ENCODE measurements at places on chromosomes 6 and 20.

- no peak for DNase-seq
Measured at GRCh38 chr6:156413154-156413553, 364.0 kb upstream of the ARID1B start.

- DNase-seq, result no peak
Measured at GRCh38 chr20:57272883-57273535, 6.6 kb upstream of the BMP7 start.

- no peak for DNase-seq
Measured at GRCh38 chr6:35243386-35243958, 16.1 kb upstream of the ZNF76 start.

DNA sequence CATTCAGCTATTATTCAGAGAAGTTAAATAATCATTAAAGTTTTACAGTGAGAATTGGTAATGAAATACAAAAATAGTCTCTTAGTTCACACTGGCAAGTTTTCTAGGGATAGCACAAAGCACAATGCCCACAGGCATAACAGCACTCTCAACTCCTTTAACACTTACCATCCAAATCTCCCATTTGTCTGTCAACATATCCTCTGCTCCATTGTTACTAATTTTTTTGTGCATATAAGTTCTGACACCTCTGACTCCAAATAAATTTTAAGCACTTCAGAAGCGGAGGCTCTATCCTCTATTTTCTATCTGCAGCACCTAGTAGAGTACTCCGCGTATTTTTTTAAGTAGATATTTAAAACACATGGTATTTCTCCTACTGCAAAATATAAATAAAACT is 15.6 kb upstream of the RSPO3 start:
- DNase-seq, result no peak

GRCh38 chr6:116371120-116371917 is 572 bp downstream of the DSE start:
- DNase-seq, result peak; percentile 79

GRCh38 chr20:24273251-24273650 is 196.2 kb upstream of the SYNDIG1 start:
- DNase-seq, result no peak
